ENCODE measurements at places on chromosomes 6 and 20.

- no peak for DNase-seq
Observed at GRCh38 chr6:89291256-89291819, 23.8 kb downstream of the GABRR2 start.

DNA sequence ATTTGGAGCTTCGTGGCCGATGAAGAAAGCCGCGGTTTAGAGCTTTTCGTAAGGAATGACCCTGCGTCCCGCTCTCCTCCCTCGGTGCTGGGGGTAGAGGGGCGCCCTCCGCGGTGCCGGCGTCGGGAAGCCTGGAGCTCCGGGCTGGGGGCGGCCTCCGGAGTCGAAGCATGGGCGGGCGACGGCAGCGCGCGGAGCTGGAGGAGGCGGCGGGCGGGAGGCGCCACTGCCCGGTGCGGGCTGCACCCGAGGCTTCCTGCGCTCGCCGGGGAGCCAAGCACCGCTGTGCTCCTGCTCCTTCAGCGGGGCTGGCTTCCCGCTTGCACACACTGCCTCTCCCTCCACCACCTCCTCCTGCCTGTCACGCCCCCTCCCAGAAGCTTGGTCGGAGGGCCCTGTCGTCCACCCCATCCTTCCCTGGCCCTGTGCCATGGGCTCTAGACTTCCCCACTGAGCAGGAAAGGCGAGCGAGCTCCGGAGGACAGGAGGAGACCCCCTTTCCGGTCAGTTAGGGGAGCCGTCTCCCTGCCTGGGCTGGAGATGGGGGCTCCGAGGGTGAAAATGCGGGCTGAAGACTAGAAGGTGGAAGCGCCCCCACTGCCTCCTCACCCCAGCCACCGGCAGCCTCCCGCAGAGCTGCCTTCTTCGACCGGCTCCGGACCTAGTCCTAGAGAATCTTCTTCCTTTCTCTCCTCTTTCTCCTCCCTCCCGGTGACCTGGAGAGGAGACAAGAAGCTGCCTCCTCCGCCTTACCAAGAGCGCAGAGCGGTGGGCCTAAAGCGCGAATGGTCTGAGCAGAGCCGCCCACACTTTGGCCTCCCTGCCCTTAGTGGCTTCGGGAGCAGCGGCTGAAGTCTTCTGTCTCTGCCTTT lies 1.8 kb downstream of the CDH4 start:
- DNase-seq = no peak

GRCh38 chr6:11606332-11606731 lies 68.8 kb downstream of the TMEM170B start:
- no peak for DNase-seq

- DNase-seq = no peak
Observed at GRCh38 chr6:85275338-85275985, 174.4 kb upstream of the NT5E start.

GRCh38 chr20:32189691-32190615 lies 17.6 kb downstream of the PLAGL2 start:
- DNase-seq = peak; percentile 76

DNA sequence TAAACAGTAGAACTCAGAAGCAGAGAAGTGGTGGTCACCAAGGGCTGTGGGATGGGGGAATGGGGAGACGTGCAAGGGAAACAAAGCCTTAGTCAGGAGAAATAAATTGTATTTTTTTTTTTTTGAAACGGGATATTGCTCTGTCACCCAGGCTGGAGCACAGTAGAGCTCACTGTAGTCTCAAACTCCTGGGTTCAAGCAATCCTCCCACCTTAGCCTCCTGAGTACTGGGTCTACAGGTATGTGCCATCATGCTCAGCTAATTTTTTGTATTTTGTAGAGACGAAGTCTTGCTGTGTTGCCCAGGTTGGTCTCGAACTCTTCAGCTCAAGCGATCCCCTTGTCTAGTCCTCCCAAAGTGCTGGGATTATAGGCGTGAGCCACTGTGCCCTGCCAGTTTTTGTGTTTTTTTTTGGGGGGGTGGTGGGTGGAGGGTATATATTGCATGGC lies 3.4 kb downstream of the HSPA1B start:
- no peak for DNase-seq

GRCh38 chr20:45779011-45779915 lies 12.4 kb downstream of the WFDC3 start:
- DNase-seq = no peak

GRCh38 chr20:23106271-23106851 lies 20.2 kb upstream of the CD93 start:
- no peak for DNase-seq

GRCh38 chr6:25175196-25175595 lies 104.0 kb upstream of the CARMIL1 start:
- no peak for DNase-seq

DNA sequence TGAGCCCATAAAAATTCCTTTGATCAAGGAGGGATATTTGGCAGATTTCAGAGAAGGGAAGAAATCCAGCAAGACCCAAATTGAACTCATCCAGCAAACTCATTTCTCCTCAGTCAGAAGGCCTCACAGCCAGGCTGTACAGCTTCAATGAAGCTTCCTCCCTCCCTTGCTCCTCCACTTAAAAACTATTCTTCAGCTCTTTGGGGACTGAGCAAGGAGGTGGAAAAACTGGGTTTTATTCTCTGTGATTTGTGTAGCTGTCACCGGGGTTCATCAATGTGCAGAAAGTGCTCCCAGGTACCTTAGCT lies 158.7 kb upstream of the ZNF184 start:
- no peak for DNase-seq

- DNase-seq = no peak
Observed at GRCh38 chr6:119012521-119012920, 65.9 kb downstream of the FAM184A start.

- no peak for DNase-seq
Observed at GRCh38 chr6:152054441-152054840, 247.0 kb downstream of the ESR1 start.

DNA sequence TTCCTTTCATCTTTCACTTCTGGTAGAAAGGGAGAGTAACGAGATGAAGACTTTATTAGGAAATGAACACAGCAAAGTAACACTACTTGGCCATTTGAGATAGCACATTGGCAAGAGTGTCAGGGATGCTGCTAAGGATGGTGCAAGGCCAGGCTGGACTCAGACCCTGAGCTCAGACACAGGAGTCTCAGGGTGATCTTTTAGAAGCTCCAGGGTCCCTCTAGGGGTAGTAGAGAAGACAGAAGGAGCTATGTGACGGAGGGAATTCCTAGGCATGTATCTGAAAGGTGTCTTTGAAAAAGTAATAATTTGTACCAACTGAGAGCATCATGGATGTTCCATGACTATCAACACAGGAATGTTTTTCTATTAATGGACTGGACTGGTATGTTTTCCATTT lies 436.5 kb downstream of the DHX35 start:
- no peak for DNase-seq

- DNase-seq = peak; percentile 83
Observed at GRCh38 chr6:22149501-22150367, 147.1 kb downstream of the PRL start.

DNA sequence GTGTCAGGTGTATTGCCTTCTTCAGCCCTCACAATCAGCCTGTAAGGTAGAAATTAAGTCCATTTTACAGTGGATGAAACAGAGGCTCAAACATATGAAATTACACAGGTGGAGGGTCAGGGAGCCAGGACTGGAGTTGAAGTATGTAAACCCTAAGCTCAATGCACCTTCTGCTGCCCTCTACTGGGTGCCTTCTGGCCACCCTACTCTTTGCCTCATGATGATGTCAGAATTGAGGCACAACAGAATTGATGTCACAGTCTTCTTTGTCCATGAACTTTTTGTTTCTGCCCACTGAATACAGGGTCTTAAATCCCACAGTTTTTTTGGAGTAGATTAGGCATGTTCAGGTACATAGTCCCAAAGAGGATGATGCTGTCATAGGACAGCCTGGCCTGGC lies 400.8 kb upstream of the CHD6 start:
- peak; percentile 55 for DNase-seq

GRCh38 chr6:802701-803100 lies 109.8 kb upstream of the EXOC2 start:
- DNase-seq = no peak

GRCh38 chr20:824490-824889 lies 9.0 kb upstream of the FAM110A start:
- no peak for DNase-seq

DNA sequence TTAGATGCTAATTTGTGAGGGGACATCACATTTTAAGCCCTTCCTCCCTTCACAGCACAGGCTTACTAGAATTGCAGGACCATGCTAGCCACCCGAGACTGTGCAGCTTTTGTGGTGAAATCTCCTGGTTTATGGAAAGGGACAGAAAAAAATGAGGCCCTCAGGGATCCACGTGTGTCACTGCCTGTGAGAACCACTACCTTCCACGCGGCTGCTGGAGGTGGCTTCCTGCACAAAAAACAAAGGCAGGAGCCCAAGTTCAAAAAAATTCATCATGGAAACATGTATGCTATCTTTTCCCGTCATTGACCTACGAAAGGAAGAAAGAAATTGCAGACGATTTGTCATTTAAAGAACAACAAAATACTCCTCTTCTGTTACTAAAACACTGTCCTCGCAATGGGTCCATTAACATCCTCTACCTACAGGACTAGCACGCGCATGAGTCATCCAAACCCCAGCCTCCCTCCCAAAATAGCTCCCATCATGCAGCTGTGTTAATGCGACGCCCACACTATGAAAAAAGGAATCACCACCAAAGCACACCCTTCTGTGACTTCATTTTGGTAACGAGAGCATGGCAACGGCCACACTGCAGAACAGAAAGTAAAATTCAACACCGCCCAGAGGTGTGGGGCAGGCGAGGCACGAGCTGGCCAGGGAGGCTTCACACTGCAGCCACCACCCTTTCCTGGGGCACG lies 45.7 kb downstream of the RAMACL start:
- no peak for DNase-seq

DNA sequence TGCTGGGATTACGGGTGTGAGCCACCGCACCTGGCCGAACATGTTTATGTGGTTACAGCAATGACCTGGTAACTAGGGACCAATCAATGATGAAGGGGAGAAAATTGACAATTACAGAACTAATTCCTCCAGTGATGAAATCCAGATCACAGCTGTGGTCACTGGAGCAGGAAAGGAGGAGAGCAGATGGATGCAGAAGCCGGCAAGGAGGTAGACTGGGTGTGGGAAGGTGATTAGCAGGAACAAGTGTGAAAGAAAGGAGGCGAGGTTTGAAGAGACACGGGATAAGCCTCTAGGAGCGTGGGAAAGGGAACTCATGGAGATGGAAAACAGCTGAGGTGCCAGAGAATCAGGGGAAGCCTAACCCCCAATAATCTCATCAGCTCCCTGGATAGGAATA lies 17.2 kb upstream of the SPAG4 start:
- DNase-seq = peak; percentile 74

DNA sequence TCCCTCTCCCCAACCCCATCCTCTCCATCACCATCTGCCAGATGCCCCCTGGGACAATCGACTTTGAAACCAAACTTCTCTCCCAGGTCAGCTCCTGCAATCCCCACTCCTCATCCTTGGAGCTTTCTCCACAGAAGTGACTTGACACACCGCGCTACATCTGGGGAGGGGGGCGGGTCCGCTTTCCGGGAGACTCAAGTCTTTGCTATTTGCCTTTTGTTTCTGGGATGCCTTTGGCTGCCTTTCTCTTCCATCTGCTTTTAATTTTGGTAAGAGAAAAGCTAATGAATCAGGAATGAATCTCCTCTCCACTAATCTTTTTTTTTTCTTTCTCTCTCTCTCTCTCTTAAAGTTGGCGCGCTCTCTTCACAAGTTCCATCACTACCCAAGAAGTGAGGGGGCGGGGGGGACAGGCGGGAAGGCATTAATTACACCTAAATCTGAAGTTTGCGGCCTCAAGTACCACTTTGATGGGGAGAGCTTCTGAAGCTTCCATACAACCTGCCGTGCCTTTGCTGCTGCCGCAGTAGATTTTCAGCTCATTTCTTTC lies 664 bp upstream of the TPBG start:
- no peak for DNase-seq

DNA sequence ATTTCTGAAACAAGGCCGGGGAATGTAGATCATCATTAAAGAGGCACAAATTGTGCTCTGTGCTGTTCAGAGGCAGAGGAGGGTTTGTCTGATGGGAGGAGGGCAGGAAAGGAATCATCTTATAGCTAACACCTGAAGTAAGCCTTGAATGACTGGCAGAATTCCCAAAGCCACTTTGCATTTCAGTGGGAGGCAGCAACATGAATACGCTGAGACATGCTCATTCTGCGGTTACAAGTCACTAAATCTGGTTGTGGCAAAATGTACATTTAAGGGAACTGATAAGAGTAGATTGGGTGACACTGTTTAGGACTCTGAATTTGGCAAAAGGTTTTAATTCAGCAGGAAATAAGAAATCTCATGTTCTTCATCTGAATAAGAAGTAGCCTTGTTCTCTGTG lies 4.4 kb upstream of the COL19A1 start:
- DNase-seq = no peak

GRCh38 chr20:3071610-3072529 lies at the start of gene OXT:
Gene OXT, plus strand, starts transcription at chr20:3071620. Its CDS starts 36 bp downstream, at chr20:3071656.
- DNase-seq = no peak

All from WERI-Rb-1 (cell line).